ENCODE measurements at places on chromosomes 2 and 18.

GRCh38 chr2:100451092-100451491 is 19.2 kb upstream of the NMS start:
- DNase-seq: peak; percentile 24

- DNase-seq: no peak
Observed at GRCh38 chr2:71756280-71756906, 303.0 kb downstream of the DYSF start.

DNA sequence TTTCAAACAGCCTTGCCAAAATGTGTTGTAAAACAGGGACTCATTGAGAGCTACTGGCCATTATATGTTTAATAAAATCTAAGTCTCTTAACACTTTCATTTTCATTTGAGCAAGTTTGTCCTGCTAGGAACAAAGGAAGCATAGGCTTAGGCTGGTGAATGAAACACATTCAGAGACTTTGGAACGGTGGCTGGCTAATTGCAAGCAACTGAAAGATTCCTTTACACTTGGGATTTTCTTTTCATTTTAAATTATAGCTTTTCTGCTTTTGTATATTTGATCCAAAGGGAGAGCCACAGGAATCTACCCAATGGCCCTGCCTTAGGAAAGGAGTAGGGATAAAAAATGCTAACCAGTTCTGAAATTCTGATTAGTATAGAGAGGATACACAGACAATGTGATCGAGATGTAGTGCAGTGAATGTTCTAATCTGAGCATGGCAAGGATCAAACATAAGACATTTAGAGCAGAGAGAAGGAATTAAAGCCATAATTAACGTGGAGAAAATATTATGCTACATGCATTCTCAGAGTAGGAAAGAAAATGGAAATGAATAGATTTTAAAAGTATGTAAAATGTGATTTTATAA is 911.4 kb upstream of the SLC39A10 start:
- no peak for DNase-seq

- DNase-seq: no peak
Observed at GRCh38 chr2:238701341-238702206, 146.3 kb upstream of the TWIST2 start.

DNA sequence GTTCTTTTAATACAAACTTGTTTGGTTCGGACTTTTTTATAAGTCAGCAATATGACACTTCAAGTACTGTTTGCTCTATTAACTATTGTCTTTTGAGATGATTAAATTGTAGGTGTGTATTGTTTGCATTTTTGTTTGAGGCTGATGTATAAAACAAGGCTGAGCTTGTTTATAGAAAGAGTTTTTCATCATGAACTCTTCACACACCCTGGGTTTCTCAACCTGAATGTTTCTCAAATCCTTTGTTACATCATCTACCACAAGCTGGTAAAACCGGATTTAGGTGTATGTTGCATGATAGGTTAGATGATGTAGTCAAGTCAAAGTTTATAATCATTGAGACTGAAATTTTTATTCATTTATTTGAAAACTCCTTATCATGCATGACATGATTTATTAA is 335.2 kb upstream of the LRATD1 start:
- DNase-seq: no peak

GRCh38 chr2:77161009-77161408 is 361.2 kb downstream of the LRRTM4 start:
- no peak for DNase-seq

GRCh38 chr2:14615121-14615520 is 17.4 kb upstream of the LRATD1 start:
- no peak for DNase-seq

- no peak for DNase-seq
Observed at GRCh38 chr2:224165901-224166319, 126.8 kb upstream of the SERPINE2 start.

DNA sequence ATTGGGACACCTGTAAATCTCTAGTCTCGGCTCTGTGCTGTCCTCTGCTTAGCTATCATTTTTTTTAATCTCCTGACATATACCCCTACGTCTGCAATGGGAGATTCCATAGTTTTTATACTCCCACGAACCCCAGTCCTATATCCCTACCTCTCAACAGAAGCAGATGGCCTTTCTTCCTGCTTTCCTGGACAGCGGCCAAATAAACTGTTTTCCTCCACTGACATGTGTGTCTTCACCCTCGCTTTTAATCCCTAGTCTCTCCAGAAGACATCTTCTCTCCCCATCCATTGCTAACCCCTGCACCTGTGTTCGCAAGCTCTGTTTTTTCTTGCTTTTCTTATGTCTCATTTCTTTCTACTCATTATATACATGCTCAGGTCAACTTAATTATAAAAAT is 395.4 kb downstream of the EPHA4 start:
- DNase-seq: no peak
